Astrocyte of the cerebellum (primary cell): ENCODE measurements at places on chromosomes 6 and 20.

DNA sequence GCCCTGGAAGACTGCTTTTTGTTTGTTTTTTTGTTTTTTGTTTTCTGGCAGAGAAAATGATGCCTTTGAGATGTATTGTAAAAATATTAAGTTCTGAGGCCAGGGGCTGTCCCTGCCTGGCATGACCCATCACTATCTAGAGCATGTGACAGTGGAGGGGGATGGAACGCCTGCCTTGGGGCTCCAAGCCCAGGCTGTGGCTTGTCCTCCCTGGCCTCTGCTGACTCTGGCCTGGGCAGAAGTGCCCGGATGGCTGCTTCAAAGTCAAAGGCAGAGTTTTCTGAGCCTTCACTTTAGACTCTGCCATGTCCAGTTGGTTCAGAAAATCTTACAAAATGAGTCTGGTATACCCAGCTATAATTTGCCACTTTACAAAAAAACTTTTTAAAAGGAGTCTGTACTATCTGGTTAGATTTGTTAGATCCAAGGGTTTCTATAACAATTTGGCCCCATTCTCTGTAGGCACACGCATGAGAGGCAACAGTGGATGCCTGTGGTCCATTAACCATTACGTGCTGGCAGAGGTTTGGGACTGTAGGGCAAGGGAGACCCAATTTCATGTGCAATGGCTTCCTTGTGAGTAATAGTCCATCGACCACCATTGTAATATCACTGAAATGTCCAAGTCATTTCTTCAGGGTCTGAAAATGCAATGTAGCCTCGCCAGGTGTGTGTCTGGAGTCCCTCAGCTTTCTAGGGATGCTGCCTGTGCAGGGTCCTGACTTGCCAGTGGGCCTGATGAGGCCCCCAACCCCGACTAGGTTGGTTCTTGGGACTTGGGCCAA is 8.3 kb downstream of the PPP1R3G start:
- no peak for DNase-seq

DNA sequence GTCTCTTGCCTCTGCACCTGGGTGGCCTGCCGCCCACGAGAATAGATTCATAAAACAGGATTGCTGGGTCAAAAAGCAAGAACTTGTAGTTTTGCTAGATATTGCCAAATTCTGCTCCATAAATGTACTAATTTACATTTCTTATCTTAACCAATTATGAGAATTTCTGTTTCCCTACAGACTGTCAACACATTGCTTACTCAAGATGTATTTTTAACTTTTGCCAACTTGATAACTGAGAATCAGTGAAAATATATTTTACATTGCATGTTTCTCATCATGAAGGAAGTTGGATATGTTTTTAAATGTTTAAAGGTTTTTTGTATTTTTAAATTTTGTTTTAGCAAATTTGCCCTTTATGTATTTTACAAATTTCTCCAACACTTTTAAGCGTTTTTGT is 664.8 kb downstream of the MMUT start:
- DNase-seq, result no peak

- DNase-seq, result no peak
These were observed 133.7 kb downstream of the MYO6 start for GRCh38 chr6:75882734-75883133.

GRCh38 chr20:60804918-60805630 is 447.0 kb upstream of the CDH4 start:
- no peak for DNase-seq

DNA sequence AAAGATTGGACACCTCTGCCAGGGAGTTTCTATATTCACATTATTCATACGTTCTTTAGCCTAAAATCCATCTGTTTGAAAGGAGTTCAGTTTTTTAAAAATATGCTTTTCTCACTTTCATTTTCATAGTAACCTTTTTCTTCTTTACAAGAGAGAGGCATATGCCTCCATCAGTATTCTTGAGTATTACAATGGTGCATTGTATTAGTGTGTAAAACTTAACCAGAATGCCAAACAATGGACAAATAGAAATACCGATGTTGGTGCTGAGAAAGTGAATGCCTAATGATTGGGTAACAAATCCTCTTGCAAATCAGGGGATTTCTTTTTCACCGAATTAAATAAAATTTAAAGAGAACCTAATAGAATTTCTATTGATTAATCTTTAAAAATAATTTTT is 163.2 kb upstream of the LAMA2 start:
- no peak for DNase-seq

DNA sequence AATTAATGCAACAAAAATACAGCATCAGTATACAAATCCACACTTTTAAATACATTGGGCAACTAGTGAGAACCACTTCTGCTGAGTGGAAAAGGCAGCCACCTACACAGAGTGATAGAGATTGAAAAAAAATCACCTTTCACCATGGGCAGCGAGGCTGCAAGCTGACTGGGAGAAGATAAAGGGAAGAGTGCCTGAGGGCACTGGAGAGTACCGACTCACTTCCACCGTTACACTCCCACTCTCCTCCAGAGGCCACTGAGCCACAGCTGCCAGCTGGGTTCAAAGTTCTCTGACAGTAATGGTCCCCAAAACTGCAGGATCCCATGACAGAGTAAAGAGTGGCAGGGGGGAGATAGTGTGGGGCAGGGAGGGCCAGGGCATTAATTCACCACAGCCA is 24.1 kb downstream of the PXT1 start:
- no peak for DNase-seq

GRCh38 chr20:23019403-23019802 is 15.7 kb upstream of the SSTR4 start:
- no peak for DNase-seq

- no peak for DNase-seq
These were observed 164.2 kb downstream of the SLC24A3 start for GRCh38 chr20:19376451-19377229.

GRCh38 chr20:36128463-36129159 is 25.9 kb upstream of the EPB41L1 start:
- DNase-seq, result no peak

DNA sequence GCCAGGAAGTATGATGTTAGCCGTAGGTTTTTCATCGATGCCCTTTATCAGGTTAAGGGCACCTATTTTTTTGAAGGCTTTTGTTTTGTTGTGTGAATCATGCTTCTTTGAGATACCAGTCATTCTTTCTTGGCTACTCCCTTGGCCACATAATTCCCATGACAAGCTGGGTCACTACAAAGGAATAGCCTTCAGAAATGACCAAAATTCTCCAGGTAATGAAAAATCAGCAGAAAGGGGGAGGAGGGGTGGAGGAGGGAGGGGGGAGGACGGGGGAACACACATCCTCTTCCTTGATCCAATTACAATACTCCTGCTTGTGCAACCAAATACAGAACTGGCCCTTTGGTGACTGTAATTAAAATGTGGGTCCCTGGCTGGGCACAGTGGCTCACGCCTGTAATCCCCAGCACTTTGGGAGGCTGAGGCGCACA is 21.7 kb upstream of the TGM2 start:
- DNase-seq, result peak; percentile 19

DNA sequence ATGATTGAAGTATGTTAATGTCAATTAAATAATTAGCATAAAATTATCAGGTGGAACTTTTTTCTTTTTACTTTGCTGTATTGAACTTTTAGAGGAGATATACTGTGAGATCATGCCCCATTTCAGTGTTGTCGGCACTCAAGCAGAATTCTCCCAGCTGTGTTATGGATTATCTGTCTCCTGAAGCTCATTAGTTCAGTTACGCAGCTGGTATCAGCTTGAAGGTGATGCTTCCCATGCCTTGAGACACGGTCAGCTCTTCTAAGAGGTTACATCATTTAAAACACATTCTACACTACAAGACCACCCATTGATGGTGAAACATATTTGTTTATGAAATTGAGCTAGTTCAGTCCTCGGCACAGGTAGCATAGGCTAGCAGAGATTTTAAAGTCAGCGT is 68.9 kb upstream of the PHACTR2 start:
- no peak for DNase-seq

GRCh38 chr6:84260196-84260595 is 32.8 kb upstream of the CEP162 start:
- no peak for DNase-seq
